COR-L47 (cell line): ENCODE measurements at places on chromosomes 16 and 17.

DNA sequence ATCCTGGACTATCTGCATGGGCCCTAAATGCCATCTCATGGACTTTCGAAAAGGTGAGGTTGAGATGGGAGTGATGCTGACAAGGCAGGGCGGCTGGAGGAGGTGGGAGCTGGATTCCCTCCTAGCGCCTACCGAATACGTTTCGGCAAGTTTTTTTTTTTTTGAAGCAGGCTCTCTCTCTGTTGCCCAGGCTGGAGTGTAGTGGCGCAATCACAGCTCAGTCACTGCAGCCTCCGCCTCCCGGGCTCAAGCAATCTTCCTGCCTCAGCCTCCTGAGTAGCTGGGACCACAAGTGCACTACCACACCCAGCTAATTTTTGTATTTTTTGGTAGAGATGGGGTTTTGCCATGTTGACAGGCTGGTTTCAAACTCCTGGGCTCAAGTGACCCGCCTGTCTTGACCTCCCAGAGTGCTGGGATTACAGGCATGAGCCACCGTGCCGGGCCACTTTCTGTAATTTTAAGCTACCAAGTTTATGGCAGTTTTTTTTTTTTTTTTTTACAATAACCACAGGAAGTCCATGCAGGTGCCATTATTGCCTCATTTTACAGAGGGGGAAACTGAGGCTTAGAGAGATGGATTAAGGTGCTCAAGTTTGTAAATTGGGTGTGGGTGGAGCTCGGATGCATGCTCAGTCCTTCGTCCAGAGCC is 246.4 kb downstream of the PRKCA start:
- no peak for DNase-seq

- DNase-seq: no peak
Observed at GRCh38 chr17:50146927-50147665, 3.4 kb downstream of the PPP1R9B start.

- no peak for DNase-seq
Observed at GRCh38 chr17:35906191-35906925, 24.2 kb downstream of the RDM1 start.

DNA sequence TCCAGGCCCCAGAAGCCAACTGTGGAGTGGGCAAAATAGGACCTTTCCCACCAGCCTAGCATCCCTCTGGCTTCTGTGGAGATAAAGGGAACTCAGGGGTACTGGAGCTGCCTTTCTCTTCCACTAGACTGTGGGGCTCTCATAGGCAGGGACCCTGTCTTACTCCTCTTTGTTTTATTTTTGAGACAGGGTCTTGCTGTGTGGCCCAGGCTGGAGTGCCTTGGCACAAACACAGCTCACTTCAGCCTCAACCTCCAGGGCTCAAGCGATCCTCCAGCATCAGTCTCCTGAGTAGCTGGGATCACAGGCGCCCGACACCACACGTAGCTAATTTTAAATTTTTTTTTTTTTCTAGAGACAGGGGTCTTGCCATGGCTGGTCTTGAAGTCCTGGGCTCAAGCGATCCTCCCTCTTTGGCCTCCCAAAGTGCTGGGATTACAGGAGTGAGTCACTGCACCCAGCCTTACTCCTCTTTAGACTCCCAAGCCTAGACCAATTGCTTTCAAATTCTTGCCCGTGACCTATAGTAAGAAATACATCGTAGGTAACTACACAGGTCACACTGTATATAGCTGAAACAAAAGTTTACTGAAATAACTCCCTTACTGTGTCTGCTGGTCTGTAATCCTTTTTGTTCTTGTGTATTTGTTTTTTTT is 2.6 kb downstream of the RAI1 start:
- no peak for DNase-seq

DNA sequence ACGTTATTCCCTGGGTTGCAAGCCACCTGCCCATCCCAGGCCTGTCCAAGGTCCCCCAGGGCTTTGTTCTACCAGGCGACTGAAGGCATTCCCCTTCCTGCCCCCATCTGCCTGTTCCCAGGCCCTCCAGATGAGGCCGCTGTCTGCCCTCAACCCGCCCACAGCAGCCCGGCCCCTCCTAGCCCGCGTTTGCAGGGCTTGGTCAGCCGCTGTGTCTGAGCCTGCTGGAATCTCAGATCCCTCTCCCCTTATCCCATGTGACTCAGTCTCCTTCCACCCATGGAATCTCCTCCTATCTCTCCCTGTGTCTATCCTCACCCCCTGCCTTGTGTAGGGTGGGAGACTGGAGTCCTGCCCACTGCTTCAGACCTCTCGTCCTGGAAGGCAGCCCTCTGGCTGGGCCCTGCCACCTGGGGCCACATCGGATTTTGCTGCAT is 186.0 kb upstream of the TNRC6C start:
- DNase-seq: no peak

- DNase-seq: no peak
Observed at GRCh38 chr16:60452646-60453045, 1583.6 kb downstream of the CDH8 start.

GRCh38 chr16:68155425-68155824 is 70.3 kb downstream of the NFATC3 start:
- DNase-seq: no peak

- DNase-seq: no peak
Observed at GRCh38 chr17:66002812-66003211, 189.1 kb downstream of the CEP112 start.

GRCh38 chr16:31476303-31477219 is 4.6 kb downstream of the TGFB1I1 start:
- no peak for DNase-seq

DNA sequence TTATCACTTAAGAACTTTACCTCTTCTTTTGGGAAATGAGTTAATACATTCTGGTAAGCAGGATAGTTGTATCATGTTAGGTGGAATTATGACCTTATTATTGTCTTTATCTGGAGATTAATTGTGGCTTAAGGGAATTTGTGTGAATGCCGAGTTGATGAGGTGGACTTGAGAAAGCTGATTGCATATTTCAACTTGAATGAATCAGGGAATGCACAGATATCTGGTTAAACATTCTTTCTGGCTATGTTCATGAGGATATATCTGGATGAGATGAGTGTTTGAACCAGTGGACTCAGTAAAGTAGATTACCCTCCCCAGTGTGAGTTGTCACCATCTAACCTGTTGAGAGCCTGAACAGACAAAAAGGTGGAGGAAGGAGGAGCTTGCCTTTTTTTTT is 326.1 kb upstream of the GOT2 start:
- no peak for DNase-seq

- no peak for DNase-seq
Observed at GRCh38 chr17:72906306-72906705, 186.2 kb downstream of the SLC39A11 start.

DNA sequence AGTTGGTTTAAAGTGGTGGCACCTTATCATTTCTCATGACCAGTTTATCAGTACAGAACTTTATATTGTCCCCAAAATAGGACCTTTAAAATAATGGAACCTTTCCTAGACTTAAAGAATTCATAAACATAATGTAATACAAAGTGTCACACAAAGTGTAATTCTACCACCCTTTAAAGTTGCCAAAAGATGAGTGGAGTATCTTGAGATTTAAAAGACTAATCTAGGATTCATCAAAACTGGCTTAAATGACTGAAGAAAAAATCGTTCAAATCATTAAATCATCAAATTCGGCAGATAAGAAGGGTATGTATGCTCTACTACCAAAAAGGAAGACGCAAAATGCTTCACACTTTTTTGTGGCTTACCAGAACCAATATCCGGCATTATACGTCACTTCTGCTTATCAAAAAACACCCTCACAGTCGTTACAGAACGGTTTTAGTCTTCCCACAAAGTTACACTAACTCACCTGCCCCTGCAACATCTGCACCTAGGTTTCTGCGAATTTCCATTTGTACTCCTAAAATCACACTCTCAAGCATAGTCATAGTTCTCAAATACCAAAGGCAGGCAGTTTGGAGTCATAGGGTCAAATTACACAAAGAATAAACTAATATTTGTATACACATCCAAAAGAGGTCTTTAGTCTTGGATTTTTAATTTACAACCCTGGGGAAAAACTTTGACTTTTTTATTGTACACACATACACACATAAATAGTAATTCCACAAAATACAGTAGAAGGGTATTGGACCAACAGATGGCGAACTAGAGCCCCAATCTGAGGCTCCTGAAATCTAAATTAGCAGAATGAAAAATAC is 1.4 kb upstream of the KANSL1 start:
- DNase-seq: no peak

GRCh38 chr16:74511961-74512360 is 90.7 kb upstream of the CLEC18B start:
- no peak for DNase-seq

DNA sequence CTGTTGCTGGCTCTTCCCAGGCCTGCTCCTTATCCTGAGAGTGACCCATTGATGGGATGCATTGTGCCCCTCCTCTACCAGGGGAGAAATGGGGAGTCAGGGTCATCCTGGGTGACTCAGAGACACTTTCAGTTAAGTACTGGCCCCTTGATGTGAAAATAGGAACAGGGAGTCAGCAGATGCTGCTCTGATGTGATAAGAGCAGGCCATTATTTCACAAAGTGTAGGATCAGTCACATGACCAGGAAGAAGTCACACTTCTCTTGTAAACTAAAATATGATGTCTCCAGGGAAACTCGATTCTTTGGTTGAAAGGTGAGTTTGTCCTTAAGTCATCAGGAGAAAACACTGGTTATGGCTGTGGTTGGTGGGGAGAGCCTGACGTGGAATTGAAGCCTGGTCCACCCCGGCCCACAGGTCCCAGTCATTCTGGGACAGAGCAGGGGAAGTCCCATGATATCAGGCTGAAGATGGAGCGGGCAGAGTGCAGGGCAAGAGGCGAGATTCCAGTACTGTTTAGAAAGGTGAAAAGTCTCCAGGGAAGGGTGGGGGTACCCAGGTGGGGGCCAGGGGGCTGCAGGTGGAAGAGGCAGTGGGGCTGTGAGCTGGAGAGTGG is 88.6 kb upstream of the NLRP1 start:
- DNase-seq: no peak

DNA sequence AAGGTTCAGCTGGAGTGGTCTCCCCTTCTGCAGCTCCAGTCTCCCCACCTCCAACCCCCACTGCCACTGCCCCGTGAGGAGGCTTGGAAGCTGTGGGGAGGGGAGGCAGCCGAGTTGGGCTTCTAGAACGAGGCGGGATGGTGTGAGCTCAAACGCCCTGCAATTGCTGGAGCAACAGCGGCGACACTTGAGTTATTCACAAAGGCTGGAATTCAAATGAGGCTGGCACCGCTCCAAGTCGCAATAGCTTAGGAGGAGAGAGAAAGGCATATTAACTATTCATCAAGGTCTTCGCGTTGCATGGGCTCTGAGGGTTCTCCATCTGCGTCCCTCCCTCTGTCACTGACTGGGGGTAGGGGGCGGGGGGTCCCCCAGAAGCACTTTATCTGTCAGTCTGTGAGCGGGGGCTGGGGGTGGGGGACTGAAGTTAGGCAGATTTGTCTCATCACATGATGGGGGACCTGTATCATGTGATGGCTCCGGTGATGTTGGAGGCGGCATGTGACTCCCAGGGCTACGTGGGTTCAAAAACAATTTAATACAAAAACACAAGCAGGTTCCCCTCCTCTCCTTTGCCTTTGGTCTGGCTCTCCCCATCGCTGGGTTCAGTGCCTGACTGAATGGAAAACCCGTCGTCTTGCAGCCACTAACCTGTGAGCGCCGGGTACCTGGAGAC is 70.5 kb downstream of the RBBP6 start:
- peak; percentile 59 for DNase-seq

GRCh38 chr17:6536053-6536452 is 20.3 kb downstream of the PITPNM3 start:
- no peak for DNase-seq

DNA sequence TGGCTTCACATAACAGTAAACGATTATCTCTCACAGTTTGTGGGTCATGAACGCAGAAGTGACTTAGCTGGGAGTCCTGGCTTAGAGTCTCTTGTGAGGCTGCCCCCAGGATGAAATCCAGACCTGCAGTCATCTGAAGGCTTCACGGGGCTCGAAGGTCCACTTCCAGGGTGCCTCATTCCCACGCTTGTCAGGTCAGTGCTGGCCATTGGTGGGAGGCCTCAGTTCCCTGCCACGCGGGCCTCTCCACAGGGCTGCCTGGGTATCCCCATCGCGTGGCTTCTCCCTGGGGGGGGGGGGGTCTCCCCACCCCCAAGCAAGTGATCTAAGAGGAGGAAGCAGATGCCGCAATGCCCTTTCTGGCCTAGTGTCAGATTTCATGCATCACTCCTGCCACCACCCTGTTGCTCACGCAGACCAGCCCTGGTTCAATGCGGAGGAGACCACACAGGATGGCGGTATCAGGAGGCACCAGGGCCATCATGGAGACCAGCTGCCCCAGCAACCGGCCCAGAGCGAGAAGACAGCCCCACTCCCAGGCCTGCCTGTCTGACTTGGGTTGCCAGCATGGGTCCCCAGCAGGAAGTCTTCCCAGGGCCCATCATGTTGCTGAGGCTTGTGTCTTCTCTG is 77.3 kb upstream of the CDH5 start:
- no peak for DNase-seq

- no peak for DNase-seq
Observed at GRCh38 chr17:40996829-40997228, 2.9 kb upstream of the KRTAP3-3 start.

GRCh38 chr17:47701608-47702007 is 7.6 kb downstream of the TBKBP1 start:
- DNase-seq: no peak

DNA sequence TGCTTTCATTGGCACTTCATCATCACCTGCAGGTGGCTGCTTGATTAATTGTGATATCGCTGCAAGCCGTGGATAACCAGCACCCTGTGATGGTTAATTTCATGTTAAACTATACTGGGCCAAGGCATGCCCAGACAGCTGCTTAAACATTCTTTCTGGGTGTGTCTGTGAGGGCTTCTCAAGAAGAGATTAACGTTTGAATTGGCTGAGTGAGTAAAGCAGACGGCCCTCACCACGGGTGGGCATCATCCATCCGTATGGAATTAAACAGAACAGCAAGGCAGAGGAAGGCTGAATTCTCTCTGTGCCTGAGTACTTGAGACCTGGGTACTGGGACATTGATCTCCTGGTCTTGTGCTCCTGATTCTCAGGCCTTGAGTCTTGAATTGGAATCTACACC is 7.1 kb upstream of the ZNF213 start:
- peak; percentile 58 for DNase-seq

DNA sequence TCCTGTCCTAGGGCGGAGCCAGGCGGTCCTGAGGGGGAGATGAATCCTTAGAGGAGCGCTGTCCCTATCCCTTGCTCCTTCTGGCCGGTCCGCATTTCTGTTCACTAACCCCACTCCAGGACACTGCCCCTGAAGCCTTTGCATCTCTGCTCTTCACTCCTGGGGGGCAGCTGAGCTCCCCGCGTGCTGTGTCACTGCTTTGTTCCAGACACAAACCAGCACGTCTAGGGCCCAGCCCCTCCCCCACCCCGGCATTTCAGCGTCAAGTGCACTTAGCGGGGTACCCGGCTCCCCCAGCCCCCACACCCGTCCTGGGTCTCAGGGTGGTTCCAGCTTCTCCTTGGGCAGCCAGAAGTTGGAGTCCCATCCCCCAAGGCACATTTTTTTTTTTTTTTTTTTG is 8.9 kb downstream of the CORO6 start:
- no peak for DNase-seq

GRCh38 chr16:67265834-67266233 is 13.5 kb upstream of the PLEKHG4 start:
- no peak for DNase-seq

DNA sequence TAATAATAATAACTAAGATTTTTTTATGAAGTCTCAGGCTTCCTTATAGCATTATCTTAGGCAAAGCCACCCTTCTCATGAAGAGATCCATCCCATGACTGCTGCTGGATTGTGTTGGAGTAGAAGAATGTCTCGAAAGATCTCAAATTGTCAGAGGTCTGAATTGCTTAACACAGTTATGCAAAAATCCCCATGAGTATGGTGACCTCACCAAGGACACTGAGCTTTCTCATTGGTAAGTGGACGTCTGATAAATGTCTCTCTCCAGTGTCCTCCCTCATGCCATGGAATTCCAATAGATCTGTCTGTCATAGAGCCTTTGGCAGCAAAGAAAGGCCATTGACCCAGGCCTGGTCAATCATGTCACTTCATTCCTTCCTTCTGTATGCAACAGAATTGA is 264.5 kb downstream of the CDH11 start:
- no peak for DNase-seq
